GM10248 (cell line): ENCODE measurements at places on chromosomes 13 and 19.

- no peak for DNase-seq
These were observed 1147.6 kb upstream of the PCDH20 start for GRCh38 chr13:62563251-62563650.

DNA sequence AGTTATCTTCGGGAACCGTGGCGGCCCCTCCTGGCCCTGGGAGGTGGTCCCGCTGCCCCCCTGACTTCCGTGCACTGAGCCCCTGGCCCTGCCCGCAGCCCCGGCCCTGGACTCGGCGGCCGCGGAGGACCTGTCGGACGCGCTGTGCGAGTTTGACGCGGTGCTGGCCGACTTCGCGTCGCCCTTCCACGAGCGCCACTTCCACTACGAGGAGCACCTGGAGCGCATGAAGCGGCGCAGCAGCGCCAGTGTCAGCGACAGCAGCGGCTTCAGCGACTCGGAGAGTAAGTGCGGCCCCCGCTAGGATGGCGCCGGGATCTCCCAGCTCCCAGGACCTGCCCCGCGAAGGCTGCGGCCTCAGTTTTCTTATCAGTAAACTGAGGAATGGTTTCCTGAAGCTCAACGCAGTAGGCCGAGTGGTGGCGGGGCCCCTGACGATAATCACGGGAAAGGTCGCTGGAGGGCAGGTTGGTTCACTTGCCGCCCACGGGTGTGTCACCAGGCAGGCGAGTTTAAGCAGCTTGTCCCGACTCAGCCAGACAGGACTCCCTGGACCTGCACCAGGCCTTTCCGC is 924 bp downstream of the RGCC start:
- DNase-seq = peak; percentile 35

DNA sequence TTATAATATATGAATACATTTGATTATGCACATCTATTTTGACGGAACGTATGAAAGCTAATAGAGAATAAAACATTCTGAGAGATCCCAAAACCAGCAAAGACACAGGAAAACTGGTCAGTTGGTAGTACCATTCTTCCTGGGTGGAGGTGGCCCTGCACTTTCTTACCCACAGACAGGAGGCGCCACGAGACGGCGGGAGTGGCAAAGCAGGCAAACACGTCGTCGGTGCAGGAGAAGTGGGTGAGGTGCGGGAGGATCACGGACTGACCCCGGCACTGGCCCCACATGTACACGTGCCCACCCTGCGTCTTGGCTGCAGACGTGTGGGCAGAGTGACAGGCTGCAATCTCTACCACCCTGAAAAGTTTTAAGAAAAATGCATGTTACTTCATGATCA is 36.1 kb downstream of the RCBTB1 start:
- no peak for DNase-seq

DNA sequence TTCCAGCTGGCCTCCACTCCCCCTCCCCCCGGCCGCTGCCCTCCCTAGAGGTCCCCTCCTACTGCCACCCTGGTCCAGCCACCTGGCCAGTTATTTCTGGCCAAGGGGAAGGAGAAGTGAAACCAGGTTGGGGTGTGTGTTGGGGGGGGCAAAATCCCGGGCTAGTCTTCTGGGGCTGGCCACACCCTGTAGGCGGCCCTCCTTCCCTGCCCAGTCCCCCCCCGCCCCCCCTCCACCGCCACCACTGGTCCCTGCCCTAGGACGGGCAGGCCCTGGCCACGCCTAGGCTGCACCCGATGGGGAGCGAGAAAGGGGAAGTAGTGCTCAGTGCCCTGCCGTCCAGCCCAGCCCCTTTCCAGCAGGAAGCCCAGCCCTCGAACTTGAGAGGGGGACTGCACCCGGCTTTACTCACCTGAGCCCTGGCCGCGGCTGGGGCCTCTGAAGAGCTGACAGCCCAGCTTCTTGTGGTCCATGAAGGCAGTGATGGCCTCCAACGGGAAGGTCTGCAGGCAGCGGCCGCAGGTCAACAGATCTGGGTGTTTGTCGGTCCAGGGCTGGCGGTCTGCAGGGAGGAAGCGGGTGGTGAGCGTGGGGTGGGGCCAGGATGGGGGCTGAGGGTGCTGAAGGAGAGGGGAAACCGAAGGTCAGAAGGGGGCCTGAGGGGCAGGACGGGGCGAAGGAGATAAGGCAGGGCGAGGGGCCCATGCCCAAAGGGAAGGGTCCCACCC is 813 bp downstream of the ZNF296 start:
- DNase-seq = peak; percentile 96

DNA sequence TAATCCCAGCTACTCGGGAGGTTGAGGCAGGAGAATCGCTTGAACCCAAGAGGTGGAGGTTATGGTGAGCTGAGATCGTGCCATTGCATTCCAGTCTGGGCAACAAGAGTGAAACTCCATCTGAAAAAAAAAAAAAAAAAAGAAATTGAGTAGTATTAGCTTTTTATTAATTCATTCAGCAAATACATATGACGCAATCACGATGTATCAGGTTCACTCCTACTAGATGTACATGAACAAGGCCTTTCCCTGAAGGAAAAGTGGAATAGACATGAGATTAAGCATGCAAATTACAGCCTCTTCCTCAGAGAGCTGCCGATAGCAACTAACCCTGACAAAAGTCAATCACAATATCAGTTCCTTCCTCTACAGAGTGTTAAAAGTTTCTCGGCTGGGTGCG is 9.2 kb upstream of the TPT1 start:
- DNase-seq = no peak

DNA sequence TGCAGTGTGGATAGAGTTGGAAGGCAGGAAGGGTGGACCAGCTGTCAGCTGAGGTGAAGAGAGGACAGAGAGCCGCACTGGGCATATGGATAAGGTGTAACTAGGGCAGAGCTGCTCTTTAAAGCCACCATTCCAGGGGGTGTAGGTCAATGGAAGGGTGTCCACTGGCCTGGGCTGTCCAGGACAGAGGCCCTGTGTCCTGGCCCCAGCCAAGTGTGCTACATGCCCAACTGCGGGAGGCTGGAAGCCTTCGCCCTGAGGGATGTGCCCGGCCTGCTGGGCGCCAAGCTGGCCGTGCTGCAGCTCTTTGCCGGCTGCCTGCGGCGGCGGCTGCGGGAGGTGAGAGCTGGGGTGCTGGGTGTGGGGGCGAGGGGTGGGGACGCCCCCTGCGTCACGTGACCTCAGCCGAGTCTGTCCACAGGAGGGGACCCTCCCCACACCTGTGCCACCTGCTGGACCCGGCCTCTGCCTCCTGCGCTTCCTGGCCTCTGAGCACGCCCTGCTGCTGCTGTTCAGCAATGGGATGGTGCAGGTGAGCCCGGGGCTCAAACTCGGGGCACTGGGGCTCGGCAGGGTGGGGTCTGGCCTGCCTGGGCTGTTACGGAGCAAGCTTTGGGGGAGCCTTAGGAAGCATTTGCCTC is 9.8 kb downstream of the PLK5 start:
- no peak for DNase-seq

DNA sequence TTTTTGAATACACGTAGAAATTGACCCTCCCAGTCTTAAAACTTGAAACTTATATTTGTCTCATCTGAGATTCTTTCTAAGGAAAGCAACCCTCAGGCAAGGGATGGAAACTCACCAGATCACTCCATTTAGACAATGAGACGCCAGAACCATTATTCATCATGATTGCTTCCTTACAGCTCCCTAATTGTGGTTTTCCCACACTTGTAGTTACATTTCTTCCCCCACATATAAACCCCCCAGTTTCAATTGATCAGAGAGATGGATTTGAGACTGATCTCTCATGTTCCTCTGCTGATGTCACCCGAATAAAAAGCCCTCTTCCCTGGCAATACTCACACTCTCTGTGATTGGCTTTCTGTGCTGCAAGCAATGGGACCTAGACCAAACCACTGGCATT is 197.9 kb upstream of the STARD13 start:
- no peak for DNase-seq

DNA sequence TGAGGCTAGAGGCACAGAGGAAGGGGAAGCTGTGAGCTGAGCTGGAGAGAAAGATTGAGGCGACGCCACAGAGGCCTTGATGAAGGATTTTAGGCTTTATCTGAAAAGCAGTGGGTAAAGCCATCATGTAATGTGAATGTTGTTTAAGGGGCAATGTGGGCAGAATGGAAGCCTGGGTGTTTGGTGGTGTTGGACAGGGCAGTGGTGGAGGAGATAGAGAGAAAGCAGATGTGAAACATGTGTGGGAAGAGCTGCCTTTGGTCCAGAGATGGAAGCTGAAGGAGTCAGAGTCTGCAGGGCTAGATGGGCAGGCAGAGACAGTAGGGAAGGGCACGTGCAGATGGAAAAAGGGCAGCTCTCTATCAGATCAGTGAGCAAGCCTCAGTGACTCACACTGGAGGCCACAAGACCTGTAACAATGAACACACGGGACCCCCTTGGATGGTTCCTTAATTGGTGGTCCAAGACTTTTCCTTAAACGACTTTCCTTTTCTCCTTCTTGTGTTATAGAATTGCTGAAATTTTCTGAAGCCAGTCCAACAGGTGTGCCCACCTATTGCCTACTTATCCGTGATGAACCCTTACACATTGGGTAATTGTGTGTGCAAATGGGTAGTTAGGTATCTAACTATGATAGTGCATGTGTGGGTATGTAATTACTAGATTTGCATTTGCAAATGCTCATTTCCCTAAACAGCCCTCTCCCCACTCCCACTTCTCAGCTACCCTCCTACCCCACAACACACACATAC is 21.7 kb downstream of the ZNF536 start:
- no peak for DNase-seq
